ENCODE measurements at places on chromosomes 2 and 18.

DNA sequence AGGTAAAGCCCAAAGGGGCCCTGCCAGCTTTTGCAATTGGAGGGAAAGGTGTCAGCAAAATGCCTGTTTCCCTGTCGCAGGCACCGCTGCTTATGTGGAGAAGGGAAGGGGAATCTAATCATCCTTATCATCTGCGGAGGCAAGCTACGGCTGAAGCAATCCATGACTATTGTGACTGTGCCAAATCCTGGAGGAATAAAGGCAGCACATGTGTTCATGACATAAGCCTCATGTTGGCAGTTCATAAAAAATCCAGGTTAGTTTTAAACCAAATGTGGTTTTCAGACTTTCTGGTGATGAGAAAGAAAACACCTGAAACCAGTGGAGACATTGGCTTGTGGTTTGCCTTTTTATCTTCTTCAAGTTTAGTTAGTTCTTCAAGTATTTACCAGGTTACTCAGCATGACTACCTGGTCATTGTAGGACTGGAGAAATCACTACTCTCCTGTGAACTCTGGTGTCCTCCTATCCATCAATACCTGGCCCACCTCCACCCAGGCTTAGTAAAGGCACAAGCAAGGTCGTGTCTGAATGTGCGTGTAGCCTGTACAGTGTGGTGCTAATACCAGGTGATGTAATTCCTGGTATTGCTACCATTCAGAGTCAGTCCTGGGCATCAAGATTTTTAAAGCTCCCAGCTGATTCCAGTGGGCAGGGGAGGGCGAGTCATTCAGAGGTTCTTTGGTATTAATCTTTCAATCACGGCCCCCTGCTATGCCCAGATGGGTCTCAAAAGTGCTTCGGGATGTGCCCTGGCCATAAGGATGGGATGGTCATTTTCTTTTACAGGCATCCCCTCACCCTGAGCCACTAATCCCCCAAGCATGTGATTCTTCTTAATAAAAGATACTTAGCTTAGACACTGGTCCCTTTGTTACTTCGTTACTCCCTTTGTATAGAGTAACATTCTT is 96.8 kb downstream of the TGFA start:
- DNase-seq, result no peak

DNA sequence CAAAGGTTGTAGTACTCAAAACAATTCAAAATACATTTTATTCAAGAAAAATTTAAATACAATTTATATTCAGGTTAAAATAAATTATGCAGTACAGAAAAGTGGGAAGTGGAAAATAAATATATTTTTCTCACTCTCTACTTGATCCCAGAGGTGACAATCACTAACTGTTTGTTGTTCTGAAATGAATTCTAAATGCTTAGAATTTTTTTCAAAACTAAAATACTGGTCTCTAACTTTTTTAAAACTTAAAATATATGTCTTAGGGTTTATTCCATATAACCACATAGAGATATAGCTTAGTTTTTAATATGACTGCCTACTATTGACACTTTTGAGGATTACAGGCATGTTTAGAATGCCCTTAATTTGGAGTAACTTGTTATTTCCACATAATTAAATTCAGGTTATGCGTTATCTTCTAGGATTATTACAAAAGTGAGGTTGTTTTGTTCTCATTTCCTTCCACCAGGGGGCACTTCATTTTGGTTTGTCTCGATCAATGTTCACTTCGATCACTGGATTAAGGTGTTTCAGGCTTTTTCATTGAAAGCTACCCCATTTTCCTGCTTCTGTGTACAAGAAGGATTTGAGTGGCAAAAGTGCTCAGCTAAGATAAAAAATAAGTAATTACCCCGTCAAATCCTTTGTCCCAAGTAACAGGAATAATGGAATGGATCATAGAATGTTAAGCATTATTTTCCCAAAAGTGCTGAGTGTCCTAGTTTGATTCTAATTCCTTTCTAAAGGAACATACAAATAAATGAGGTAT is 27.1 kb upstream of the TFPI start:
- DNase-seq, result no peak

GRCh38 chr2:96143848-96144480 is 1.3 kb downstream of the DUSP2 start:
- no peak for DNase-seq

GRCh38 chr2:11498543-11499034 is 32.6 kb upstream of the E2F6 start:
- DNase-seq, result no peak

- no peak for DNase-seq
Measured at GRCh38 chr2:129895526-129896082, 83.9 kb upstream of the RAB6C start.

GRCh38 chr2:21367421-21367820 is 243.7 kb downstream of the TDRD15 start:
- DNase-seq, result no peak

DNA sequence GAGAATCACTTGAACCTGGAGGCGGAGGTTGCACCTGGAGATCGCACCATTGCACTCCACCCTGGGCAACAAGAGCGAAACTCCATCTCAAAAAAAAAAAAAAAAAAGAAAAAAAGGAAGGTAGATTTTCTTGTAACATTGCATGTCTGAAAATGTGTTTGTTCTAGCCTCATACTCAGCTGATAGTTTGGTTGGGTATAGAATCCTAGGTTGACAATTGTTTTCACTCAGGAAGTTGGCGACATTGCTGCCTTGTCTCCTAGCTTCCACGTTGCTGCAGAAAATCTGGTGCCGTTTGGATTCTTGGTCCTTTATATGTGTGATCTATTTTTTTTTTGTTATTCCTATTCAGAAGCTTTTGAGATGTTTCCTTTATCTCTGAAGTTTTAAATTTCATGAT is 4.7 kb downstream of the ING5 start:
- no peak for DNase-seq

DNA sequence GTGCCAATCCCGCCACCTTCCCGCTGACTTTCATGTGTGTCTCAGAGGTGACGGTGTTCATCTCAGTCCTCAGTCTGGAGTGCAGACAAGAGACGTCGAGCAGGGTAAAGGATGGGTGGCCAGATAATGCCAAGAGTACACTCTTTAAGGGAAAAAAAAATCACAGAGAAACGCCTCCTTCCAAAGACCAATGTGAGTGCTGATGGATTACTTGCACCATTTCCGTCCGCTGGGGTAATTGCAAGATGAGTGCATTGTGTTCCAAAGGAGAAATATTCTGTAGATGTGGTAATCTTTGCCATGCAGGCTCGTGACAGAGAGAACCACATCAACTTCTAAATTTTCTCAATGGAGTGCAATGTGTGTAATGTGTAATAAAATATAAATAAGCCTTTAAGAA is 81.0 kb downstream of the KLHL29 start:
- no peak for DNase-seq

DNA sequence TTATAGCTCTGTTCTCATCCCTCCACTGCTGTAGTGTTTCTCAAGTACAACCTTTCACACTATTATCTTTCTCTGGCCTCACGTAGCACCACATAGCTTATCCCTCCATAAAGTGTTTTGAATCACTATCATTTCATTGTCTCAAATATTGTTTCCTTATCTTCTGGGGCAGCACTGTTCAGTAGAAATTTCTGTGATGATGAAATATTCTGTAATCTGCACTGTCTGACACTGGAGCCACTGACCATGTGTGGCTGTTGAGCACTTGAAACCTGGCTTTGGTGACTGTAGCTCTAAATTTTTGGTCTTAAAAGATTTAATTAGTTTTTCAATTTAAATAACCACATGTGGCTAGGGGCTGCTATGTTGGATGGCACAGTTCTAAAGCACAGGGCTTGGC is 78.9 kb downstream of the CPS1 start:
- no peak for DNase-seq
